ENCODE measurements at places on chromosomes 4 and X.
A peak's percentile ranks its signal among the peaks of the same experiment; 100 is the strongest.

- no peak for DNase-seq
Measured at GRCh38 chrX:41066969-41067368, 18.3 kb upstream of the USP9X start.

DNA sequence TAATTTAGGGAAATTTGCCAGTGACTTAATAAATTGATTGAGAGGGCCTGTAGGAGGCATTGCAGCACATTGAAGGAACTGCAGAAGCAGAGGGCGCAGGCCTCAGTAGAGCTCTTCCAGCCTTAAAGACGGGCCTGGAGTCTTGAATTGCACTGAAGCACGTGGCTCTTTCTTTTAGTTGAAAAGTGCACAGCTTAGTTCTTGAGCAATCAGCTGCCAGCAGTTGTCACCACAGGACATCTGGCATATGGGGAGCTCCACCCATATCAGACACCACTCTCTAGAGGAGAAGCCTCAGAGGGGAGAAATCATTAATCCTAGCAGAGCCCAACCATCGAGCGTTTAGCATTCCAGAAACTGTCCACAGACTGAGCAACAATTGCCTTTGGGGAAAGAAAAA, 16.0 kb upstream of the FGF16 start:
- DNase-seq: peak; percentile 37

DNA sequence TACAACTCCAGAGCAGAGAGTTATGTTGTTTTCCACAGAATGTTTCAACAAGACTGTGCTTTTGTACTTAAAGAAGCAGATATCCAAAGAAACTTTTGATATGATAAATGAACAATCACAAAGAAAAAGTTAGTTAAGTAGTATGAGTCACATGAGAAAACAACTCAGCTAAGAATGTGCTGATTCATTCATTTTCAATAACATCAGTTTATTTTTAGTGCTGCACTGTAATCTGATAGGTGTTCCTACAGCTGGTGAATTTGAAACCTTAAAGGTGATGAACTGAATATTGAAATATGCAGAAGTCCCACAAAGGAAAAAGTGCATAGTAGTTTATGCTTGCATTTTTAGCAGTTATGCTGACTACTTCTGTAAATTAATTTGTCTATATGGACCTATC, 180.3 kb upstream of the TENM3 start:
- DNase-seq: no peak

DNA sequence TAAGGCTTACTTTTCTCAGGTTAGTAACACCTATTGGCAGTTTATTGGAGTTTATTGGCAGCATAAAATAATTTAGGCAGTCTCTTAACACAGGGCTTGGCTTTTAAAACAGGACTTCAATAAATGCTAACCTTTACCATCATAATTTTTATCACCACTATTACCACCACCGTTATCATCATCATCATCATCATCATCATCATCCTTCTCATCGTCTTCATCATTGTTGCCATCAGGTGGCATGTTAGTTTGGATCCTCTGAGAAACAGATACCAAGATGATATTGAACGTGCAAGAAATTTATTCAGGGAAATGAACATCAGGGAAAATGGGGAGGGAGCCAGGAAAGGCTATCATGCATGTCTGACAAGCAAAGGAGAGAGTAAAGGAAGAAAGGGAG, 16.2 kb downstream of the GBA3 start:
- DNase-seq: no peak

- DNase-seq: no peak
Measured at GRCh38 chr4:149214301-149214700, 601.3 kb downstream of the IQCM start.

DNA sequence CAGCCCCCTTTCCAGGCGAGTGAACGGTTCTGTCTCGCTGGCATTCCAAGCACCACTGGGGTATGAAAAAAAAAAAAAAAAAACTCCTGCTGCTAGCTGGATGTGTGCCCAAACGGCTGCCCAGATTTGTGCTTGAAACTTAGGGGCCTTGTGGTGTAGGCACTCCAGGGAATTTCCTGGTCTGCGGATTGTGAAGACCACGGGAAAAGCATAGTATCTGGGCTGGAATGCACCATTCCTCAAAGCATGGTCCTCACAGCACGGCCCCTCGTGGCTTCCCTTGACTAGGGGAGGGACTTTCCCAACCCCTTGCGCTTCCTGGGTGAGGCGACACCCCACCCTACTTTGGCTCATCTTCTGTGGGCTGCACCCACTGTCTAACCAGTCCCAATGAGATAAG, 516.8 kb upstream of the FAM241A start:
- no peak for DNase-seq

All from glutamatergic neuron (in vitro differentiated cells).